ENCODE measurements at places on chromosomes 3 and 15.

GRCh38 chr3:152491922-152492321 is 223.2 kb downstream of the MBNL1 start:
- no peak for DNase-seq

- DNase-seq = no peak
Measured at GRCh38 chr15:69722924-69723323, 270.3 kb downstream of the RPLP1 start.

- DNase-seq = no peak
Measured at GRCh38 chr3:195556390-195556789, 13.3 kb upstream of the PPP1R2 start.

GRCh38 chr15:95990833-95991232 is 339.7 kb upstream of the NR2F2 start:
- no peak for DNase-seq

GRCh38 chr15:63922261-63922904 is 88.6 kb upstream of the HERC1 start:
- no peak for DNase-seq

GRCh38 chr15:84821501-84822021 is 4.4 kb downstream of the ALPK3 start:
- DNase-seq = no peak

GRCh38 chr3:133016838-133017309 is 21.3 kb upstream of the TMEM108 start:
- DNase-seq = no peak

DNA sequence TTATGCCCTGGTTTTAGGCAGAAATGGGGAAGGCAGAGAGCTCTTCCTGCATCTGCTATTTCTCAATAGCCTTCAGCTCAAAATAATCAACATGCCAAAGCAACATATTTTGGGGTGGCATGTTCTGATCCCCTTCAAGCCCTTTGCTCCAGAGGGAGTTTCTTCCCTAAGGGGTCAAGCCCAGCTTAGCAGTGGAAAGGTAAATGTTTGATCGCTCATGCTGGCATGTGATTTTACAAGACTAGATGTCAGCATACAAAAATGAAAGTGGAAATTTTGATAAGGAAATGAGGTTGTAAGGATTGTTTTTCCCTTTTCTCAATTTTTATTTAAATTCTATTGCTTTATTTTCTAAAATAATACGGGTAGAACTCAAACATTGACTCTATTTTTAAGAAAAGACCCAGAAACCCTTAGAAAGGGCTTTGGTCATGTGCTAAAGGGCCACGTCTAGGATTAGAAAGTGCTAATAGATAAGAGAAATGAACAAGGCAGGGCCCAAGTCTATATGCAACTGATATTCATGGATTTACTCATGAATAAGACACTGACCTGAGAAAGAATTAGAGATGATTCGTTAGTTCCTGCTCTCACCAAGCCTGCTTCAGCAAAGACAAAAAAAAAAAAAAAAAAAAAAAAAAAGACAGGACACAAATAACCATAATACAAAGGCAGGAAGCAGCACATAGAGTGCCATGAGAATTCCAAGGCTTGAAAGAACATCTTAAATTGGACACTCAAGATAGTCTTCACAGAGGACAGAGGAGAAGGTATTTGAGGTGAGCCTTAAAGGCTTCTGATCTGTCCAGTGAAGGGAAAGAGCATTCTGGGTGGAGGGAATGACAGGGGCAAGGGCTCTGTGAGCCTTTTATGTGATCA is 55.0 kb upstream of the NR2E3 start:
- no peak for DNase-seq

DNA sequence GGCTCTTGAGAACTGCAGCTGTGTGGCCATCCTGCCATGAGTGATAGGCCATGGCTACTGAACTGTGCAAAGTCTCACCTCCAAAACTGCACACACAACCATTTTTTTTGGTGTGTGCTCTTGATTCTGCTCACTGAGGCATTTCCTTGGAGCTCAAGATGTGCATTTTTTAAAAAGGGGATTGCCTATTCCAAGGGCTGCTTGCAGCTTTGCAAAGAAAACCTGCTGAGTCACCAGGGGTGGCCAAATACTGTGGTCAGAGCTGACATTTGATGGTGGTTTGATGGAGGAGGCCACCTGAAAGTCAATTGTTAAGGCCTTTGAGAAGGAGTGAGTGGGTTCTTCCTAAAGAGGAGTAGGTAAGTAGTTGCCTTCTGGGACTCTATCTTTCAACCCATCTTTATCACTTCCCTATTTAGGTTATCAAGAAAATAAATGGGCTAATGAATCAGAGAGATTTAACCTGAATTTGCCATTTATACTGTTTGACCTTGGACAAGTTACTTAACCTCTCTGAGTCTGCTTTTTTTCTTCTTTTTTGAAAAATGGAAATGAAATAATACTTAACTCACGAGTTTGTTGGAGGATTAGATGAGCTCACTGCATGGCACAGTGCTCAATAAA is 87.9 kb downstream of the CHST2 start:
- no peak for DNase-seq

DNA sequence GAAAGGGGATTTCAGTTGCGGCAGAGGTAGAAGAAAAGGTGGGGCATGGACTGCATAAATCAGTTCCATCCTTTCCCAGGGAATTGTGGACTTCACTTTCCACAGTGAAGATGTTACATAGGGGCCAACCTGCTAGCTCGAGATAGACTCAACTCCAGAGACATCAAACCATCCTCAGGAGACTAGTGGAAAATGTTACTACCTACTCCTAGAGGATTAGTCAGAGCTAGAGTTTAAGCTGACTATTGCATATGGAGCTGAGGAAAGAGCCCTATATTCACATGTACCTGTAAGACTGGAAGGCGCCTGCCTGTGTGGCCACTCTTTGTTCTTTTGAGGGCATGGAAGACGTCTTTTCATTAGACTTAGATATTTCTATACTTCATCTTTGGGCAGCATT is 69.2 kb downstream of the KLHL25 start:
- DNase-seq = no peak

GRCh38 chr15:42375252-42375651 is 16.0 kb downstream of the CAPN3 start:
- DNase-seq = no peak

DNA sequence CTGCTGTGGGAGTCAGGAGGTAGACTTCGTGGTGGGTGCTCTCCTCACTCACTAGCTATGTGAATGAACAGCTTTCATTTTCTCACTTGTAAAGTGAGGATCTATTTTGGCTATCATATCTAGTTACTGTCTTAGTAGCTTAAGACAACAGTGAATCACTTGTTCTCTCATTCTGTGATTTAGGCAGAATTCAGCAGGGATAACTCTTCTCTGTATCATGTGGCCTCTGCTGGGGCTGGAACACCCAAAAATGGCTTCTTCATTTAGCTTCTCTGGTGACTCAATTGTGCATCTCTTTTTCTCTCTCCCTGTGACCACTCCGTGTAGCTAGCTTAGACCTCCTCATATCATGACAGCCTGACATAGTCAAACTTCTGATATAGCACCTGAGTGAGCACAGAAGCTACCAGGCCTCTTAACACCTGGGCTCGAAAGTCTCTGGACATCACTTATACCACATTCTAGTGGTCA is 68.4 kb downstream of the BFSP2 start:
- DNase-seq = no peak

DNA sequence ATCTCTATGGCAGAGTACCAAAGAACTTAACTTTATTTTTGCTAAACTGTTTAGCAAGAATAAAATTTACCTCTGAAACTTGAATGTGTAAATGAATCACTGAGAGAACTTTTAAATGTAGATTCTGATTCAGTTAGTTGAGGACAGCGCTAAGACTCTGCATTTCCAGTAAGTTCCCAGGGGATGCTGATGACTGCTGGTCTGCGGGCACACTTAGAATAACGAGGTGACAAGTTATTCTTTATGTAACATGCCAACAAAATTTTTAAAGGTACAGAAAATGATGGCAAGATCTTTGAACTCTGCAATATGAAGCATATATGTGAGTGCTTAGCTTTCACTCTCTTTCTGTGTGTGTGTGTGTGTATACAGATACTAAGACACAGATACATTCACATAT is 56.4 kb downstream of the TGFBR2 start:
- DNase-seq = no peak

- no peak for DNase-seq
Measured at GRCh38 chr3:21893242-21893641, 142.2 kb upstream of the ZNF385D start.

DNA sequence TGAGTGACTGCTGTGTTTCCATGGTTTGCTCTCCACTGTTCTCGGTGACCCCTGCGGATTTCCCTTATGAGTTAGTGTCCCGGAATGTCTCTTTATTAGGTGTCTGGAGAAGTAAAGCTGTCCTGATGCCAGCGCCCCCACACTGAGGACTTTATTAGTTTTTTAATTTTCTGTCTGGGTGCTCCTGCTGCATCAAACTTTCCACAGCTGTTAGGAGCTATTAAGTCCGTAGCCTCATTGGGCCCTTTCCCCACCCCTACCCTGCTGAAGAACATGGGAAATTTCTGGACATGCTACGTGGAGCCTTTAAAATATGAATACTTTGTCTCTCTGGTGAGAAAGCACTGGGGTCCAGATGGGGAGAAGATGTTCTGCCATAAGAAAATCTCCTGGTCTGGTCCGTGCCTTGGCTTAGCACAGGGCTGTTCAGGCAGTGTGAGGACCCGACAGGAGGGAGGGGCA is 161.7 kb upstream of the HES1 start:
- DNase-seq = no peak

DNA sequence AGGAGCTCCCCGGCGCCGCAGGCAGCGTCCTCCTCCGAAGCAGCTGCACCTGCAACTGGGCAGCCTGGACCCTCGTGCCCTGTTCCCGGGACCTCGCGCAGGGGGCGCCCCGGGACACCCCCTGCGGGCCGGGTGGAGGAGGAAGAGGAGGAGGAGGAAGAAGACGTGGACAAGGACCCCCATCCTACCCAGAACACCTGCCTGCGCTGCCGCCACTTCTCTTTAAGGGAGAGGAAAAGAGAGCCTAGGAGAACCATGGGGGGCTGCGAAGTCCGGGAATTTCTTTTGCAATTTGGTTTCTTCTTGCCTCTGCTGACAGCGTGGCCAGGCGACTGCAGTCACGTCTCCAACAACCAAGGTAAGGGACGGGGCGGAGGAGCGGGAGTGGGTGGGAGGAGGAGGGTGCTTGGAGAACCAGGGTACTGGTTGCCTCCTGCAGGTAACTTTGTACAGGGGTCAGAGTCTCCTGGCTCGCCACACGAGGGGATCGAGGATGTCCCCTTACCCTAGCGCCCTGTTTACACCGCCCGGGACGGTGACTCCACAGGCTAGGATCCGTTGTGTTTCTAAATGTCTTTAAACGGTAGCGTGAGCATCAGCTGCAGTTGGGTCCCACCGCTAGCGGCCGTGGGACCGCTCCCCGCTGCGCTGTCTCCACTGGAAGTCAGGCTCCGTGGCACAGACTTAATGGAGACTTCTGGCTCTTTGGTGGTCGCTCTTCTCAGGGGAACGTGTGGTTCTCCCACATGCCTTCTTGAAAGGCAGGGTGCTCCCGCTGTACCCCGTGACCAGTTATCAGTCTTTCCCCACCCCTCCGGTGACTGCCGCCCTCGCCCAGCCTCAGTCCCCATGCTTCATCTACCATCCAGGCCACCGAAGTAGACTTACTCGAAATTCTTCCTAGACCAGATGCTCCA is 515 bp downstream of the EPHA6 start:
- DNase-seq = no peak

- no peak for DNase-seq
Measured at GRCh38 chr3:167814441-167814951, 79.0 kb downstream of the SERPINI1 start.

- no peak for DNase-seq
Measured at GRCh38 chr3:36317915-36318314, 62.4 kb upstream of the STAC start.

- DNase-seq = no peak
Measured at GRCh38 chr15:71249986-71250385, 134.7 kb downstream of the THSD4 start.

DNA sequence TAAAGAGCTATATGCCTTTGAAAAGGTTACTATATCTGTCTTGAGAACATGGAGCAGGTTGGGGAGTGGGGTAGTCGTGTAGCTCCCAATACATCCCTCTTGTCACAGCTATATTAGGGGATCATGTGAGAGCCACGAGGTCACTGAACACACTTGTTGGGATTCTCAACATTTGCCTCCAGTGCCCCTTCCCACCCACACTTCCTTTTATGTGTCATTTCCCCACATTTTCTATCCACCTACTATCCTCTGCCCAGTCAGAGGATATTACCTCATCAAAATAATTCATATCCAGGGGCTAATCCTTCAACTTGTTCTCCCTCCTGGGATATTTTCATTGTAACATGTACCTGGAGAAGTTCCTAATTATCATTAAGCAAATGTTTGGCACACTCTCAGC is 85.0 kb downstream of the CYP19A1 start:
- no peak for DNase-seq

DNA sequence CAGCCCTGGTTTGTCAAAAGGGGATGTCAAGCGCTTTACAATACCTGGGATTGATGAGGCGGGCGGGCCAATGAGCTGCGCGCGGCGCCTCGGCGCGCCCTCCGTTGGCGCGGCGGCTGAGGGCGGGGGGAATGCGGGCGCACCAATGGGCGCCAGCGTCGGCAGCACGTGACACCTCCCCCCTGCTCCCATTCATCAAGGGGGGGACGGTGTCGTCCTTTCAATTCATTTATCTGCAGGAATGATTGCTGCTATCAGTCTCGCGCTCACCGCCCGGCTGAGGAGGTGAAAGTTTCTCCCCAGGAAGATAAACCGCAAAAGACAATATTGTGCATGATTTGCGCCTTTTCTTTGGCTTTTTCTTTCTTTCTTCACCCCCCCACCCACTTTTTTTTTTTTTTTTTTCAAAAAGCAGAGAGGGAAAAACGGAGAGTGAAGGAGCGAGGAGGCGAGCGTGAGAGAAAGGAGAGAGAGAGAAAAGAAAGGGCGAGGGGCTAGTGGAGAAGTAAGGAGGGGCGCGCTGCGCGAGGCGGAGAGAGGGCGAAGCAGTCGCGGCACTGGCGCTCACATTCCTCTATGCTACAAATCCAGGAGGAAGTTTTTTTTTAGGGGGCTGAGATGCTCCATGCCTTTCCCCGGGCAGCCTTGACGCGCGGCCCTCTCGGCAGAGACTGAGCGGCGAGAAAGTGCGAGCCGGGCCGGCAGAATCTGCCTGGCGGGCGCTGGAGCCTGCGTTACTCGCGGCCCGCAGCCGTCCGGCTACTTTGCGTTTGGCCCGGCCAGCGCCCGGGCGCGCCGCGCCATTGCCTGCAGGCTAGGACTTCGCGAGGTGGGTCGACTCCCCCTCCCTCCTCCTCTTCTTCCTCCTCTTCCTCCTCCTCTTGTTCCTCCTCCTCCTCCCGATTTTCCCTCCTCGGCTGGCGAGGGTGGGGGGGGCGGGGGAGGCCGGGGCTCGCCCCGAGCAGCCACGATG is at the start of gene ZIC1:
ZIC1 (plus strand) TSS at position 223 of the 973 bp plus-strand sequence; CDS start at position 971, 748 bp downstream.
- no peak for DNase-seq

DNA sequence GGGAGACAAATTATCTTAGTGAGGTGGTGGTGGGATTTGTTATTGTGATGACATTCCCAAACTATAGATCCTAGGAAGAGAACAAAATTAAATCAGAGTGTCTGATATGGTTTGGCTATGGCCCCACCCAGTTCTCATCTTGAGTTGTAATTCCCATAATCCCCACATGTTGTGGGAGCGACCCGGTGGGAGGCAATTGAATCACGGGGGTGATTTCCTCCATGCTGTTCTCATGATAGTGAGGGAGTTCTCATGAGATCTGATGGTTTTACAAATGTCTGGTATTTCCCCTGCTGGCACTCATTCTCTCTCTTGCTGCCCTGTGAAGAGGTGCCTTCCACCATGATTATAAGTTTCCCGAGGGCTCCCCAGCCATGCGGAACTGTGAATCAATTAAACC is 62.0 kb downstream of the RPL22L1 start:
- no peak for DNase-seq

GRCh38 chr3:5136211-5136918 is 14.3 kb downstream of the ARL8B start:
- DNase-seq = peak; percentile 5

- DNase-seq = no peak
Measured at GRCh38 chr3:50241713-50242380, 5.8 kb downstream of the GNAI2 start.

Data from T-helper 9 cell (primary cell).